Kidney epithelial cell (primary cell): ENCODE measurements at places on chromosomes 4 and X.

DNA sequence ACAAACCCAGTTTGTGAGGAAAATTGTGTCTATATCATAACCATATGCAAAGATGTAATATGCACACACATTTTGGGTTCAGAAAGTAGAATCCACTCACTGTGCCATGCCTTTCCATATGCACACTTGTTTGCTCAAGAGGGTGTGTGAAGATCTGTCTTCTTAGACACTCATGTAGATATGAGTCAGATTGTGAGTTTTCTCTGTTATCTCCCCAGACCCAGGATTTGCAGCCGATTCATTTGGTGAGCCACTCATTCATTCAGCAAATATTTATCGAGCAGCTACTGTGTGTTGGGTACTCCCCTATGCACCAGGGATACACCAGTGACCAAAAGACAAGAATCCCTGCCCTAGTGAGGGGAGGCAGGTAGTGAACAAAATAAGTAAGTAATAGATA, 81.5 kb downstream of the CLCN5 start:
- DNase-seq, result no peak

- DNase-seq, result no peak
Measured at GRCh38 chr4:176549161-176549865, 229.5 kb downstream of the SPCS3 start.

DNA sequence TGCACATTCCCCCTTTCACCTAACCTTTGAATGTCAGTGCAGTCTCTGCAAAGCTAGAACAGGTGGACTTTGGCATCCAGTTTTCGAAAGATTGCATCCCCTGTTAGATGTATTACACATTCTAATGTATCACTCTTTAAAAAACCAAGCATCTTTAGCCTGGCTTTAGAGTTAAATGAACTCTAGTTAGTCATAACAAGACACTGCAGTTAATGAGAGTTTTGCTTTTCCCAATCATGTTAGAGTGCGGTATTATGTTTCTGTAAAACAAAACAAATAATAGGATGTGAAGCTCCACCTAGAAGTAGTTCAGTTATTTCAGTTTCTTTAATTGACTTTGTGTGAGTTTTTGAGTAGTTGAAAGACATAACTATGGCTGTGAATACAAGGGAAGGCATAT, 42.2 kb downstream of the PARM1 start:
- DNase-seq, result no peak

DNA sequence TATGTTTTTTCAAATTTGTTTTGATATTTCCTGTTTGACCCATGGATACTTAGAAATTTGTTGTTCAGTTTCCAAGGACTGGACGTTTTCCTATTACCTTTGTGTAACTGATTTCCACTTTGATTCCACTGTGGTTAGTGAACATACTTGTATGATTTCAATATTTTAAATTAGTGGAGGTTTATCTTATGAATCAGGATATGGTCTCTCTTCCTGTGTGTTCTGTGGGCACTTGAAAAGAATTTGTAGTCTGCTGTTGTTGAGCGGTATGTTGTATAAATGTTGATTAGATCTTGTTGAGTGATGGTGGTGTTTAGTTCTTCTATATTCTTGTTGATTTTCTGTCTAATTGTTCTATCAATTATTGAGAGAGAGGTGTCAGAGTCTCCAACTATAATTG, 21.2 kb upstream of the LAMTOR3 start:
- no peak for DNase-seq

GRCh38 chr4:158008551-158009218, 164.1 kb downstream of the GASK1B start:
- no peak for DNase-seq

- no peak for DNase-seq
Measured at GRCh38 chrX:2626750-2627149, 64.3 kb upstream of the CD99 start.

DNA sequence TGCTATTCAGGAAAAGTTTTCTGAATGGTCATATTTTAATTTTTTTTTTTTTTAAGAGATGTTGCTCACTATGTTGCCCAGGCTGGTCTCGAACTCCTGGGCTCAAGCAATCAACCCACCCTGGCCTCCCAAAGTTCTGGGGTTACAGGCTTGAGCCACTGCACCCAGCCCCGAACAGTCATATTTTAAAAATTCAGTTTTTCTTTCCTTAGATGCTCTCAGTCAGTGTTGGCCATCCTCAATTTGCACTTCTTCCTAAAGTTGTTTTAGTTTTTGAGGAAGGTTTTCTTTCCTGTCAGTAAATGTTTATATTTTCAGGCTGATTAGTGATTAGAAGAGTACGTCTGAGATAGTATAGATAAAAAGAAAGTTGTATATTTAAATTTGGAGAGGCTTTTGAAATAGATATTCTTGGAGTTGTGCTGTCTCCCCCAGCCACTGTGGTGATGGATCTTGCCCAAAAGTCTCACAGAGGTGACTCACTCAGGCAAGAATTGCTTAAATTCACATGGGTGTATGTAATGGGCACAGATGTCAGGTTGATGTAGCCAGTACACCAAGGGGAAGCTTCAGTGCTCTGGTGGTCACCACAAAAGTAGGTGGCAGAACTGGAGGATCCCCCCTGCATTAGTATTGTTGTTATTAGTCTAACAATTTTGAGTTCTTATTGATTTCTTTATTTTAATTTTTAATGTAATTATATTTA, 72.2 kb upstream of the ELOVL6 start:
- DNase-seq, result peak; percentile 52

DNA sequence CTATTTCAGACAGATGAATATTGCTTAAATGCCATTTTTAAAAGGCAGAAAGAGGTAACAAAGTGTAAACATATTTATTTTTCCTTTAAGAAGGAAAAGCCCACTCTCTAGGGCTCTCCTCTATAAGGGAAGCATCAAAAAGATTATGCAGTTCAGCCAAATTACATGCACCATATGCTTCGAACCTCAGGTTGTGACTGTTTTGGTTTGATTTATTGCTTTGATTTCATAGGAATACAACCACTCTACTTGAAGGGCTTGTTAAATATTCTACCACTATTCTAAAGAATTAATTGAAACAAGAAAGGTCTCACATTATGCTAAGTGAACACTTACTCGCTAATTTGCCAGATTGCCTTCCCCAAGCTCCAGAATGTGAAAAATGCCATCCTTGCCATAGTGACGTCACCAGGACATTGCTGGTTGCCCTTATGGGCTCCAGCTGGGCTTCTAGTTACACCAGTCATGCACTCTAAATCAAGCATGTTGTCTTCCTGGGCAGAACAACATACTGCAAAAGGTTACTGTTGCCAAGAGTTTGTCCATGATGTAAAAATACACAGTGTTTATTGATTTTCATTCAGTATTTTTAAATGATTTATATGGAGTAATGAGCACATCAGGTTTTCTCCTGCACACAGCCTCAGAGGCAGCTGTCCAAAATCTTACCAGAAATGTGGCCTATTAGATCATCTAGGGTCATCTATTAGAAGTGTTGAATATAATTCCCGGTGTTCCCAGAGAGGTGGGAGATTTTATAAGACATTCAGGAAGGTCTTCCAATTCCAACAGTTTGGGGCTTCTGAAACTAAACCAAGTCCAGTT, 164.4 kb upstream of the RAPGEF2 start:
- DNase-seq, result no peak

DNA sequence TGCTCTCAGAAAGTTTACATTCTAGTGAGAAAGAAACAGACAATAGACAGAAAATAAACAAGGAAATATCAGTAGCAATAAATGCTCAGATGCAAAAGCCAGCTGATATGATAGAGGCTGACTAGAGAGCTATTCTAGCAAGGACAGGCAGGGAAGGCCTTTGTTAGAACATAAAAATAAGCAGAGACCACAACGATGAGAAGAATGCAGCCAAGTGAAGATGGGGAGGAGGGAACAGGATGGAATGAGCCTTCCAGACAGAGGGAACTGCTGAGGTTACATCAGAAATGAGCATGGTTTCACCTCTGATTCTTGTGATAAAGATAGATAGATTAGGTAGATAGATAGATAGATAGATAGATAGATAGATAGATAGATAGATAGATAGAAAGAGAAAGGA, 7.6 kb upstream of the SOWAHB start:
- peak; percentile 32 for DNase-seq

GRCh38 chr4:2487632-2488031, 18.7 kb downstream of the RNF4 start:
- DNase-seq, result no peak

- no peak for DNase-seq
Measured at GRCh38 chr4:80948141-80948540, 82.4 kb upstream of the BMP3 start.

- DNase-seq, result no peak
Measured at GRCh38 chrX:38304010-38304409, 23.3 kb downstream of the RPGR start.

DNA sequence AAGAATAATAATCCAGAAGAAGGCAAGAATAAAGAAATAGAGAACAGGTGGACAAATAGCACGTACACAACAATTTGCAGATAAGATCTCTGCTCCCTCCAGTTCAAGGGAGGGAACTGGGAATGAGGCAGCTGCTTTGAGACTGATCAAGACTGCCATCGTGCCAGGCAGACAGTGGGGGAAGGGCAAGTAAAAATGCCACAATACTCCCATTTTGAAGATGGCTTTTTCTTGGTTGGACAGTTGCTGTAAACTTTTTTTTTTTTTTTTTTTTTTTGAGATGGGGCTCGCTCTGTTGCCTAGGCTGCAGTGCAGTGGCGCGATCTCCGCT, 17.2 kb downstream of the USP11 start:
- no peak for DNase-seq

DNA sequence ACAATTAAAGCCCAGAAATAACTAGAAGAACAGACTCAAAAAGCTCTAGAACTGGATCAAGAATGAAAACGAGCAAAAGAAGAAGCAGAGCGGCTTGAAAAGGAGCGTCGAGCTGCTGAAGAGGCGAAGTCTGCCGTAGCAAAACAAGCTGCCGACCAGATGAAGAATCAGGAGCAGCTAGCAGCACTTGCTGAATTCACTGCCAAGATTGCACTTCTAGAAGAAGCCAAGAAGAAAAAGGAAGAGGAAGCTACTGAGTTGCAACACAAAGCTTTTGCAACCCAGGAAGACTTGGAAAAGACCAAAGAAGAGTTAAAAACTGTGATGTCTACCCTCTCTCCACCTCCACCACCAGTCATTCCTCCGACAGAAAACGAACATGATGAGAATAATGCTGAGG, 56.1 kb upstream of the PPP4R3C start:
- no peak for DNase-seq

DNA sequence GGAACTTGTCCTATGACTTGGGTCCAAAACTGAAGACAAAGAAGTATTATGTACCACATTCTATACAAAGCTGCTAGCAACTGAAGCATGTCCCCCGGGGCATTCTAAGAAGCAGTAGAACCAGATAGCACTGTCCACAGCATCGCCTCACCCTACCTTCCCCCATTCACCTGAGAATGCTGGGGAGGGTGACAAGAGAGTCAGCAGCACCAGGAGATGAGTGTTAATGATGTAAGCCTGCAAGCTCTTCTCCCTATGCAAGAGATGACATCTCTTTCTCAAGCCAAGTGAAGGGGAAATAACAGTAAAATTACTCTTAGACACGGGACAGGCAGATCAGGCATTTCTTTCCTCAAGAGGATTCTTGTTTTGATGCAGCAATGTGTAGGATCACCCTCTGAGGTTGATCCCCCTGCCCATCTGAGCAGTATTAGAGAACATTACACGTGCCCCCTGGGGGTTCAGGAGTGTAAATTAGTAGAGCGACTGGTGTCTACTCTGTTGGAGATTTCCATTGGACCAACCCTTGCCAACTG, 13.9 kb upstream of the TLR1 start:
- DNase-seq, result no peak

- no peak for DNase-seq
Measured at GRCh38 chrX:118383120-118383519, 37.2 kb downstream of the WDR44 start.

- no peak for DNase-seq
Measured at GRCh38 chrX:45709381-45709780, 508.7 kb upstream of the DIPK2B start.

DNA sequence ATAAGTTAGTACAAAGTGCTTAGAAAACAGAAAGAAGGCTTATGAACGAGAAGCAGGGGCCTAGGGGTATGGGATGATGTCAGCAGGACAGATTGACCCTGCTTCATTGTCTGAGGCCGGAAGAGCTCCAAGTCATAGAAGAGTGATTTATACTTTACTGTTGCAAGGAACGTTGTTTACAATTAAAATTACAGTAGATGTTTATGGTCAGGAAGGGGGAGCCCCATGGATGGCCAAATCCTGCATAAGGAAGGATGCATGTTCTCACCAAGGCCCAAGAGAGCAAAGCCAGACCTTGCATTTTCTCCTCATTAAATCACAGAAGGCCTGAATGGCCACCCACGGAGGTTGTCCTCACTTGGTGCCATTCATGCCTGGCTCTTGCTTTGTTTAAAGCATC, 115.3 kb downstream of the LDB2 start:
- no peak for DNase-seq

- DNase-seq, result peak; percentile 62
Measured at GRCh38 chrX:20547611-20548051, 280.9 kb upstream of the RPS6KA3 start.

GRCh38 chr4:82201805-82202641, 171.8 kb downstream of the HNRNPD start:
- DNase-seq, result no peak

DNA sequence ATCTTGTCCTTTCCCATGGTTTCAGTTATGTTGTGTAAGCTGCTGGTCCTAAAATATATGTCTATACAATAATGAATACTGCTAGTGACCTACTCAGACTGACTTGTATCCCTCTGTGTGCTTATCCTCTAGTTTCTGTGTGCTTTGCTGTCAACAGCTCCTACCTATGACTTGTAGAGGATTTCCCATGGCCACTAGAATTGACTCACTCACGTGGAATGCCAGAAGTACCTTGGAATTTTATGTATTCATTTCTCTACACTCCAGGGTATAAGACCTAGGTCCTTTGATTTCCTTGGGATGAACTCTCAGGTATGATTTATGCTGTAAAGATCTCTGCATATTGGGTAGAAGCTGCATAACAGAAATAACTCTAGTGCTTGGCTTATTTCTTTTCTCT, 279.9 kb upstream of the SLIT2 start:
- no peak for DNase-seq

DNA sequence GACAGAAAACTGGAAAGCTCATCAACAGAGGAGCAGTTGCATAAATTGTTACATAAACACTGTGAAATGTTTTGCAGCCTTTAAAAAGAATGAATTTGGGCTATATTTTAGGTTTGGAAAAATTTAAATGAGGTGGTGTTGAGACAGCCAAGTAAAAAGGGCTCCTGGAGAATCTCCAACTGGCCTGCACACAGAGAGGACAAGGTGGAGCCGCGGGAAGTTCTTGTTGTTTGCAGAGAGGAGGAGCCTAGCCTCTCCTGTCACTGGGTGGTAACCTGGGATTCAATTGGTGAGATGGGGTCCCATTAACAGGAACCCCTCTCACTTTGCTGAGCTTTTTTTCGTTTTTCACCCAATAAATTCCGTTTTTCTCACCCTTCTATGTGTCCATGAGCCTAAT, 13.4 kb downstream of the GIMD1 start:
- no peak for DNase-seq

GRCh38 chrX:72621625-72622485, 49.2 kb upstream of the HDAC8 start:
- DNase-seq, result no peak

- DNase-seq, result no peak
Measured at GRCh38 chr4:64465263-64465662, 56.0 kb upstream of the TECRL start.
